SIG-M5 (cell line): ENCODE measurements at places on chromosomes 6 and 20.

- no peak for DNase-seq
These were observed 126.9 kb upstream of the UFL1 start for GRCh38 chr6:96394727-96395126.

- no peak for DNase-seq
These were observed 26.4 kb upstream of the ADGRG6 start for GRCh38 chr6:142275236-142276006.

DNA sequence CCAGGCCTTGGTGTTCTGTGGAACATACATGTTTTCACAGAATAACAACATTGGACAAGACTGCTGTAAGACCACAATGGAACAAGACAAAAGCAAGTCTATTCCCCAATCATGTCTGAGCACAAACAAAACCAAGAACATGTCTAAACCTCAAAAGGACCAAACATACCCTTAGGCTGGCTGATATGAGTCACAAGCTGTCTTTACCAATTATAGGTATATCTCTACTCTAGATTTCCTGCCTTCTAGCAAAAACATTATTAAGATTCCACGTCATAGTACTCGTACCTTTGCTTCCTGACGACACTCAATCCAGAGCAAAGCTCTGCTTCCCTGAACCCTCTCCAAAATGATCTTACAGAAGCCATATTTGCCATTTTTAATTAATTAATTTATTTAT, 15.4 kb upstream of the L3MBTL1 start:
- no peak for DNase-seq

DNA sequence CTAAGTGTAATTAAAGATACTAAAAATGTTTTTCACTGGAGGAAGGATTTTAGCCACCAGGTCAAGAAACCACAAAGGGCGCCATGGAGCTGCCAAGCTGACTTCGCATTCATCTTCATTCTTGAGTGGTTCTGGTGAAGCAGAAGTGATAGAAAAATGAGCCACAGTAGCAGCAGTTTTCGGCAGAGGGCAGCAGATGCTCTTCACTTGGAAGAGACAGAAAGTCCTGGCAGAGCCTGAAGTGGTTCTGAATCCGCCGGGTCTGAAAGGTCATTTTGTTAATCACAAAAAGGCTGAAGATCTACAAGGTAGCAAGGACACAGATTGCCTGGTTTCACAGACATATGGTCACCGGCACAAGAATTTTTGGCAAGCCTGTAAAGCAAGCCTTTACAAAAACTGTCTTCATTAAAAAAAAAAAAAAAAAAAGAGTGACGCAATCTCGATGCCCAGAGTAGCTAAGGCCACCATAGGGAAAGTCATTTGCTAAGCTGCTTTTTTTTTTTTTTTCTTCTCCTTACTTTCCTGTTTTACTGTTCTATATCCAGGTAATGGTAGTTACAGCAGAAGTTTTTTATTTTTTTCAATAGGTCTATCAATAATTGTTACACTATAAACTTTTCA, 345.1 kb upstream of the AGPAT4 start:
- DNase-seq: no peak

DNA sequence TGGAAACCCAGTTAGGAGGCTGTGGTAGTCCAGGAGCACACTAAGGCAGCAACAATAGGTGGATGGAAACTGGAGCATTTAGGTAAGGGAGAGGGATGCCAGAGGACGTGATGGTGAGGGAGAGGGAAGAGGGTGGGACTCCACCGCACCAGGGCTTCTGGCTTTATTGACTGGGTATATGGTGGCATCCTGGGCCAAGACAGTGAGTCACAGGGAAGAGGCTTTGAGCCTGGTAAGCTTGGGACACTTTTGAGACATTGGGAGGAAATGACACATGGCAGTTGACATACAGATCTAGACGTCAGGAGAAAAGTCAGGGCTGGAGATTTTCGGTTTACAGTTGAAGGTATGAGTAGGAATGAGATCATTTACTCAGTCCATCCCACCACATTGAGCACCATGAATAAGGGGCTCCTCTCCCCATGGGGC, 14.9 kb downstream of the NT5E start:
- no peak for DNase-seq

DNA sequence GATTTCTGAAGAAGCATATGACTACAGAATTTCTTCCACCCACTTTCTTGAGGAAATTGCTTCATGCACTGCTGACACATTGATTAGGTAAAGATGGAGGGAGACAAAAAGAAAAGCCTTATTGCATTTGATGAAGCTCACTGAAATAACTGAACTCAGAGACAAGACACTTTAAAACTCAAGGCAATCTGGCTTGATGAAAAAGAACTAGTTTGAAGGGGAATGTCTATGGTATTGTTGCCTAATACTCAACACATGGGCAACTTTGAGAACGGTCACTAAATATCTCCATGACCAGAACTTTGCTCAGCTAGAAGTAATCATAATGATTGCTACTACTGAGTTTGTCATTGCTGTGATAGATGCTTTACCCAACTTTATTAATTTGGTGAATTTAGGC, 38.1 kb downstream of the HTR1B start:
- no peak for DNase-seq

DNA sequence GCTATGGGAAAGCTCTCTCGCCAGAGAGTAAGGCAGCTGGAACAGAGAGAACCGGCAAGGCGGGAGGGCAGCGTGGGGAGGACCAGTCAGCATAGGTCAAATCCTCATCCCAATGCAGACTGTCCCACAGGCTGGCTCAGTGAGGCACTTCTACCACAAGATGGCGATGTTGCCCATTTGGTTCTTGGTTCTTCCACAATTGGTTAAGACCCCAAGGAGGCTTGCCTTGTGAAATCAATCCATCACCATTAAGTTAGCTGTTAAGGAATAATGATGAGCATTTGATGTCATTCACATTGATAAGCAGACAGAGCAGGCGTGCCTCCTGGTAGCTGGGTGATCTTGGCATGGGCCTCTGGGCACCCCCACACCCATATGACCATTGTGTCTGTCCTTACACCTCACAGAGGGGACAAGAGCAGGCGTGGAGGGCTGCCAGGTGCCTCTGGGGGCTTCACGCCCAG, 2.4 kb downstream of the CSTL1 start:
- DNase-seq: no peak

DNA sequence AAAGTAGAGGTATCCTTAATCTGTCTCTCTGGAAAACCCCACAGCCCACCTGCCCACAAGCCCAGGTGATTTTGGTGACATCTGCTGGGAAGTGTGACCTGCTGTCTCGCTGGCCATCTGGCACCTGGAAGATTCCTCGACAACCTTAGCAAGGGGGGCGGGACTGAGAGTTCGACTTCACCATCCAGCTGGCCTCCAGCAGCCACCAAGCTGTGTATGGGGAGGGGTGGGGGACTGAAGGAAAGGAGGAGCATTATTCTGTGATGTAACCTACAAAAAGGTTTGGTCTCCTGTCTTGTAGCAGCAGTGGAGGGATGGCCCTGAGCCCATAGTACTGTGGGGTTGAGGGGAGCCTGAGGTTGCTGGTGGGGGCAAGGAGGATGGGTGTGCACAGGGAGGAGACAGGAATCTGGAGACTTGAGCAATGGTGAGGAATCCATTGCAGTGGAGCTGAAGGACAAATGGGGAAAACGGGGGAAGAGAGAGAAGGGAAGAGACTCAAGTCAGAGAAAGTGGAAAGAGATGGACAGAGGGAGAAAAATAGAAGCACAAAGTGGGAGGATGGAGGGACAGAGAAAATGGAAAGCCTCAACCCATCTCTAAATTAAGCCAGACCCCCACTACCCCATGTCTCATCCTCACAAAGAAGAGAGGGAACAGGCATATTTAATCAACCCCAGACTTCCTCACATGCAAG, 4.0 kb downstream of the LY6G6F start:
- DNase-seq: no peak

- DNase-seq: no peak
These were observed 2.3 kb upstream of the SLC22A2 start for GRCh38 chr6:160260803-160261450.

- no peak for DNase-seq
These were observed 19.1 kb upstream of the HLA-DQB1 start for GRCh38 chr6:32685603-32686002.

- DNase-seq: no peak
These were observed 1014.6 kb downstream of the GRIK2 start for GRCh38 chr6:102407886-102408741.

GRCh38 chr6:100346828-100347227, 117.9 kb downstream of the SIM1 start:
- no peak for DNase-seq

DNA sequence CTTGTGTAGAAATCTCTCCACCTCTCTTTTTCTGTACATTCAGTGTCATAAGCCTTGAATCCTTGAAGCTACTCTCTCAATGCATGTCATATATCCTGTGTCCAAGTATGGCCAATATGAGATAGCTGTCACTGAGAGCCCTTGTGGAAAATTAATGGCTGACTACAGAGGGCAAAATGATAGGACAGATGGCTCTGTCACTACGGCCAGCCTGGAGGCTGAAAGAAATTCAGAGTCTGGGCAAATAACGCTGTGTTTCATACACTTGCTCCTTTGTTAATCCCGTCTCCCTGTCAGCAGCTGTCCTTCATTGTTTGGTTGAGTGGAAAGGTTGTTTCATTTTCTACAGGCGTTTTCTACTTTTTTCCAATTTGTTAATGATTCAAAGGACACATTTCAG, 70.4 kb upstream of the VGLL2 start:
- no peak for DNase-seq

DNA sequence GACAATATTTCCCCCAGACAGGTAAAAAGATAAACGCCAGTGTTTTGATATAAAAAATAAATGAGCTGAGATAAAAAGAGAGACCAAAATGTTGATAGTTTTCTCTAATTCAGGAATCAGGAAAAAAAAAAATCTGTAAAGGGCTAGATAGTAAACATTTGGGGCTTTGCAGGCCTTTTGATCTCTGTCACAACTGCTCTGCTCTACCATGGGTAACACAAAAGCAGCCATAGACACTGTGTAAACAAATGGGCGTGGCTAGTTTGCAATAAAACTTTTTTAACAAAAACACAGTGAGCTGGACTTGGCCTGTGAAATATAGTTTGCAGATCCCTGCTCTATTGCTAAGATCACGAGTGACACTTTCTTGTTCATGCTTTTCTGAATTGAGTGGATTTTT, 219.1 kb upstream of the STXBP5 start:
- DNase-seq: no peak

DNA sequence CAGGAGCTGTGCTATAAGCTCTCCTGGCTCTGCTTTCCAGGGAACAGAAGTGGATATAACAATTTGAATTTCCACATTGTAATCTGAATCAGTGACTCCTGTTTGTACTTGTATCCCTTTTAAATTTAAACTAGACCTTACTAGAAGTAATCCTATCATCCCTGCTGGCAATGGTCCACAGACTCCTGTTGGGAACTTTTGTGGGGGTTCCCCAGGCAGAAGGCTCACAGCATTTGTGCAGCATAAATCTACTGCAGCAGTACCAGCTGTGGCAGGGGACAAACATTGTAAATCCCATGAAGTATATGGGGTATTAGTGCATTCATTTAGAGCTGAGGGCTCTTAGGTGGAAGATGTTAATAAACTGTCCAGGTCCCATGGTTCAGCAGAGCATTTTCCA, 12.0 kb upstream of the PDCD2 start:
- no peak for DNase-seq

- DNase-seq: no peak
These were observed 859.7 kb downstream of the EPHA7 start for GRCh38 chr6:92559611-92560010.

- DNase-seq: no peak
These were observed 33.8 kb upstream of the E2F3 start for GRCh38 chr6:20367743-20368485.

DNA sequence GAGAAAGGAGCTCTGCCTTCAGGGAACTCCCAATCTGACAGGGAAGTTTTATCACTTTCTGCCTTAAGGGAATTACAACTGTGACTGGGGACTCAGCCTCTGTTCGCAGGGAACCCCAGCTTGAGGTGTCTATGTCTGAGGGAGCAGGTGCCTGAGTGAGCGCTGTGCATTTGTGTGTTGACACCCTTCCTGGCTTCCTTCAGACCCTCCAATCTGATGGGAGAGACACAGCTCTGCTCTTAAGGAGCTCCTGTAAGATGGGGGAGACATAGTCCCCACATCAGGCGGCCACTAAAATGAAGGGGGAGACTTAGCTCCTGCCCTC, 62.3 kb downstream of the MRPL14 start:
- no peak for DNase-seq

DNA sequence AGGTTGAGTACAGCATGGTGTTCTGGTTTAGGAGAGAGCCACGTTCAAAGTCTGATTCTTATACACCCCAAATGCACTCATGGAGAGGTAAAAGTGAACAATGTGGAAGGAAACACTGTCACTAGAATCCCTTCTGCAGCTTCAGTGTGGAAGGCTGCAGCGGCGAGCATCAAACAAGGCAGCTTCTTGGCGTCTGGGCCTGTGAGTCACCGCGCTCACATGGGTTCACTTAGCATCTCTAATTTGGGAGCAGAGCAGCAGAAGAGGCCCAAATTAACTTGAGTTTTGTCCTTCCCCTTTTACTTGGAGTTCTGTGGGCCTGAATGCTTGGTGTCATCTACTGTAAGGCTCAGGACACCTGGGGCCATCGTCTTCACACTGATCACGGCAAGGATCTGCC, 10.9 kb upstream of the E2F1 start:
- DNase-seq: no peak

GRCh38 chr20:11740975-11741374, 176.7 kb upstream of the BTBD3 start:
- no peak for DNase-seq

DNA sequence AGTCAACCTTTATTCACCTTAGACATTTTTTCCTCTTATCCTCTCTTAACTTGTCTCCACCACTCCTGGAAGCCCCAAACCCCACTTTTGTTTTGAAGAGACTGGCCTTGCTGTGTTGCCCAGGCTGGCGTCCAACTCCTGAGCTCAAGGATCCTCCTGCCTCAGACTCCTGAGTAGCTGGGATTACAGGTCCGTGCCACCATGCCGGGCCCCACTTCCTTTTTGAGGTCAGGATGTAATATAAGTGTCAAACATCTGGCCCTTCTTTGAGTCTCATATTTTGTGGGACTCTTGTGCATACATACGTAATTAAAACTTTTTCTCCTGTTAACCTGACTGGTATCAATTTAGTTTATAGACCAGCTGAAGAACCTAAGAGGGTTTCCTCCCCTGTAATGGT, 1.4 kb upstream of the CDK19 start:
- DNase-seq: no peak

DNA sequence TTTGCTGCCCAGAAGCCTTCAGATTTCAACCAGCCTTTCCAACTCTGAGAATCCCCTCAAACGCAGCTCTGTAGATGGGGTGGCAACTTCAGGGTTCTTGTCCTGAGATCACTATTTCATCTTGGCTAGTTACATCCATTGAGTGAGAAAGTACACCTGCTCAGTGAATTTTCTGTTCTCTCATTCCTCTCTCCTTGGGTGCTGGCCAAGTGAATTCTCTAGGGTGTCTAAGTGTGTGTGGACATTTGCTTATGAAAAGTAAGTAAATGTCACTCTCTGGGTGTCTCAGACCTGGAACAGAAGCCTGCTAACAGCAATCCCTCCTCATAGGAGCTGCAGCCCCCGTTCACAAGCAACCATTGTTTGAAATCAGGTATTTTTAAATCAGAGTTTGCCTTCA, 3.8 kb downstream of the RIN2 start:
- DNase-seq: no peak

GRCh38 chr6:15429141-15430110, 183.6 kb downstream of the JARID2 start:
- DNase-seq: no peak

- no peak for DNase-seq
These were observed 202.1 kb downstream of the ANKRD60 start for GRCh38 chr20:58026361-58026760.
